Tibial nerve (tissue), 4 donors: ENCODE measurements at places on chromosomes 2 and 18.

DNA sequence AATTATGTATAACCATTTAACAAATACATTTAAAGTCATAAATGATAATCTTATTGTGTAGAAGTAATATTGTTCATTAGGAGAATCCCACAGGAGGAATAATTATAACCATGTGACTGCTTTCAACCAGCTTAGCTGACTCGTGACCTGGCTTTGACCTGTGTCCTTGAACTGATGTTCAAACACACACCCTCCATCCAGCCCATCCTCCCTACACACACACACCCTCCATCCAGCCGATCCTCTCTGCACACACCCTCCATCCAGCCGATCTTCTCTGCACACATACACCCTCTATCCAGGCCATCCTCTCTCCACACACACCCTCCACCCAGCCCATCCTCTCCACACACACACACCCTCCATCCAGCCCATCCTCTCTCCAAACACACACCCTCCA, 83.5 kb downstream of the EIPR1 start:
- no peaks in the 10 kb centered on the region for H3K36me3 ChIP-seq
- DNase-seq: no peak
- H3K4me1 ChIP-seq: no peaks in the 10 kb centered on the region
- H3K27ac ChIP-seq: no peak overlapping the region
- H3K27me3 ChIP-seq: no peaks in the 10 kb centered on the region

DNA sequence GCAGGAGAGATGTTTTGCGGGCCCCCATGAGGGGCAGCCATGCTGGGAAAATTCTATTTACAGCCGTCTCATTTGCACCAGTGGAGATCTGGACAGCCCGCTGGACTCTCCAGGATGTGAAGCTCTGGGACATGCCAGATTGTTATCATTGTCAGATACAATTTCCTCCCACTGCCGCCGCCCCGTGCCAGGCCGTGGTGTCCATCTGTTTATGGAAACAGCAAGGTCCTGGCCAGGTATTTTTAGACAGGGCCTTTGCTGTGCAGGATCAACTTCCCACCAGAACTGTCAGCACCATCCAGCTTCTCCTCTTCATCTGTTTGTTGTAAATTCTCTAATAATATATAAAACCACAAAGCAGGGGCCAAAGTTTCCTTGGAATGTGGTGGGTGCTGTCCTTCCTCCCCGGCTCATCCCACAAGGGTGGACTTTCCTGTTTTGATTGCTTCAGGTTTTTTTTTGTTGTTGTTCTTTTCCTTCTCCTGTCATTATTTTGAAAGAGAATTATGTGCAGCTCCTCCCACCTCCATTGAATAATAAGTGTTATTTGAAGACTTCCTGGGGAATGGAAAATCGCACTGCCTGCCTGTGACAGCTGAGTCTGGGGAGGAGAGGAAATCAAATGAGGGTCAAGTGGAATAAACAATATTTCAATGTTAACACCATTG, 398.1 kb downstream of the TNS1 start:
- no peak overlapping the region for H3K4me3 ChIP-seq
- H3K36me3 ChIP-seq: no peaks in the 10 kb centered on the region
- no peaks in the 10 kb centered on the region for H3K27me3 ChIP-seq
- no peaks in the 10 kb centered on the region for H3K4me1 ChIP-seq
- H3K27ac ChIP-seq: no peak overlapping the region

DNA sequence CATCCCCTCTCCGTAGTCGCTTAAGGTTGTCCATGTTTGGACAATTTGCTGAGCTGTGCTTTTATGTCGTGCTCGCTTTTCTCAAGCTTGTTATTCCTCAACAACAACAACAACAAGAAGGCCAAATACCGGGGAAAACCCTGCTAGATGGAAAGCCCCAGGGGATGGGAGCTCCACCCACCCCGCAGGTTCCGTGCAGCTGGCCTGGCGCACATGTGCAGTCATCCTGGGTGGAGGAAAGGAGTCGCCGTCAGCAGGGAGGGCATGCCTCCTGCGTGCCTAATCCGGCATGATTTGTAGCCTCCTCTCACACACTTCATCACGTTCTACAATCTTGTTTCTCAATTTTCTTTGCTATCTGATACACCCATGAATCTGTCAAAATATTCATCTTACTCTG, 87.4 kb upstream of the SALL3 start:
- H3K27ac ChIP-seq: no peak overlapping the region
- H3K4me3 ChIP-seq: no peak overlapping the region
- no peaks in the 10 kb centered on the region for H3K4me1 ChIP-seq
- H3K27me3 ChIP-seq: no peaks in the 10 kb centered on the region
- no peak for DNase-seq

GRCh38 chr2:202786842-202787241, 84.7 kb downstream of the ICA1L start:
- H3K27me3 ChIP-seq: no peaks in the 10 kb centered on the region
- H3K4me3 ChIP-seq: no peak overlapping the region
- no peak overlapping the region for H3K27ac ChIP-seq
- peaks cover 4% of the 10 kb centered on the region for H3K36me3 ChIP-seq
- no peak for DNase-seq

- no peak for DNase-seq
- H3K4me3 ChIP-seq: no peak overlapping the region
- no peaks in the 10 kb centered on the region for H3K4me1 ChIP-seq
- no peak overlapping the region for H3K27ac ChIP-seq
- H3K27me3 ChIP-seq: no peaks in the 10 kb centered on the region
- no peaks in the 10 kb centered on the region for H3K36me3 ChIP-seq
These were observed 141.8 kb downstream of the GALNT13 start for GRCh38 chr2:154013514-154013913.

DNA sequence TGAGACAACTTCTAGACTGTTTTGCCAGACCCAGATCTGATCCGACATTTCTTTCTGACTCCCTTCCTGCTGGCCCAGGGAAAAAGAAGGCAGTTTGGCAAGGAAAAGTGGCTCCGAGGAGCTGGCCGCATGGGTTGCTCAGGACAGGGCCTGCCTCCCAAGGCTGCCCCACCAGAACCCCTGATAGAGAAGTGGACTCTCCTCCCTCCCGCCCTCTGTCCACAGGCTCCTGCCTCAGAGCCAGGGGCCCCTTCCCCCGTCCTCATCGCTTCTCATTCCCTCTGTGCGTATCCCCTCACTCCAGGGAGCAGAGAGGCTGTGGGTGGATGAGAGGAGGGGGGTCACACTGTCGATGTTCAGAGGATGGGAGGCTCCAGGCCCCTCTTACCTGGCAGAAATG, 110.2 kb downstream of the TNS1 start:
- H3K27ac ChIP-seq: no peak overlapping the region
- DNase-seq: no peak
- H3K4me1 ChIP-seq: peaks cover 2% of the 10 kb centered on the region

- H3K27ac ChIP-seq: no peak overlapping the region
- H3K4me1 ChIP-seq: no peaks in the 10 kb centered on the region
- H3K27me3 ChIP-seq: no peaks in the 10 kb centered on the region
- no peak for DNase-seq
- H3K36me3 ChIP-seq: no peaks in the 10 kb centered on the region
These were observed 66.8 kb downstream of the XDH start for GRCh38 chr2:31347750-31348149.

DNA sequence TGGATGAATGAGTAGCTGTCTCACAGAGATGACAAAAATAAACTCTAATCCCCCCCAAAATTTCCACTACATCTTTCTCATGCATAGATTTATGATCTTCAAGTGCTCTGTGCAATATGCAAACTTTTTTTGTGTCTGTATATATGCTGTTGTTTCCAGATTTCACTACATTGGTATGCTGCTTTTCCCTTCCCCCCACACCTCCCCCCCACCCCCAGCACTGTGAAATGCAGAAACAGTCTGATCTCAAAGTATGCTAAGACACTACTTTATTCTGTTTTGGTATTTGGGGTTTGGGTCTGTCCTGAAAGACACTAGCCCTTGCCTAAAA, 524 bp upstream of the KLHL14 start:
- peaks cover 49% of the 10 kb centered on the region for H3K27me3 ChIP-seq
- H3K4me3 ChIP-seq: no peak overlapping the region
- DNase-seq: no peak
- H3K27ac ChIP-seq: no peak overlapping the region
- peaks cover 16% of the 10 kb centered on the region for H3K4me1 ChIP-seq

- no peak overlapping the region for H3K4me3 ChIP-seq
- H3K4me1 ChIP-seq: peaks cover 6% of the 10 kb centered on the region
- no peak for DNase-seq
- no peaks in the 10 kb centered on the region for H3K36me3 ChIP-seq
- no peaks in the 10 kb centered on the region for H3K27me3 ChIP-seq
These were observed 28.6 kb downstream of the KCMF1 start for GRCh38 chr2:84999553-84999955.

DNA sequence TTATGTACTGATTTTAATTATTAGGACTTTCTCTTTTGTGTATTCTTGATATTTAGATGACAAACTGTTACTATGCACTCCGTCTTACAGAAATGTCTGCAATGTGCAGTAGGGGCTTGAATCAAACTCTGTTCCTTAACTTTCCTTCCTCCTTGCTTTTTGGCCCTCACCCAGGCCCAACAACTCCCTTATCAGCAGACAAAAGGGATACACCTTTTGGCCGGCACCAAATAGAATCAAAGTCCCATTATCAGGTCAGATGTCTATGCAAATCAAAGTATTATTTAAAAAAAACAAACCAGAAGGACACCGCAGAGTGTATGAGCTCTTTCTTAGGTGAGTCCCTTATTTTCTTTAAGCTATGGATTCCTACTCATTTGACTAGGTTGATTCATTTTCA, 116.3 kb upstream of the SERPINE2 start:
- no peak for DNase-seq
- H3K4me3 ChIP-seq: no peak overlapping the region
- no peak overlapping the region for H3K27ac ChIP-seq
- H3K36me3 ChIP-seq: no peaks in the 10 kb centered on the region

DNA sequence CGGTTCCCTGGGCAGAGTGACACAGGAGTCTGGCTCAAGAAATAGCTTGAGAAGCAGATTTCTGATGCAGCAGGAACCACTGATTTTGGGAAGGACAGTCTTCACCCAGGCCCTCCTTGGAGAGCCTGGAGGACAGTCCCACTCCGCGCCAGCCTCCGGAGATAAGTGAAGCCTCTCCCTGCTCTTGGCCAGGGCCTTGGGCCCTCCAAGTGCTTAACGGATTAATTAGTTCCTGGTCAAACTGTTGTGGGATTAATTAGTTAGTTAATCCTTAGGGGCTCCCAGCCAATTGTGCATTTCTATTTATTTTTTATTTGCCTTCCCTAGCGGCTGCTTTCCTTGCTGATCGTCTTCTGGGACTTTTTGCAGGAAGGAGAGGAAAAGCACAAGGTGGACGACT, 19.6 kb downstream of the CPLX4 start:
- no peaks in the 10 kb centered on the region for H3K36me3 ChIP-seq
- no peaks in the 10 kb centered on the region for H3K27me3 ChIP-seq
- no peak overlapping the region for H3K4me3 ChIP-seq

- no peaks in the 10 kb centered on the region for H3K36me3 ChIP-seq
- H3K27me3 ChIP-seq: no peaks in the 10 kb centered on the region
- H3K4me3 ChIP-seq: no peak overlapping the region
- peaks cover 3% of the 10 kb centered on the region for H3K4me1 ChIP-seq
- H3K27ac ChIP-seq: no peak overlapping the region
These were observed 108.5 kb upstream of the SMAD7 start for GRCh38 chr18:49059028-49059834.

- H3K4me1 ChIP-seq: no peaks in the 10 kb centered on the region
- peak overlapping the region; percentile 47 for H3K4me3 ChIP-seq
- DNase-seq: no peak
- H3K27me3 ChIP-seq: no peaks in the 10 kb centered on the region
- H3K36me3 ChIP-seq: no peaks in the 10 kb centered on the region
These were observed 15.6 kb upstream of the PSD4 start for GRCh38 chr2:113157897-113158753.

DNA sequence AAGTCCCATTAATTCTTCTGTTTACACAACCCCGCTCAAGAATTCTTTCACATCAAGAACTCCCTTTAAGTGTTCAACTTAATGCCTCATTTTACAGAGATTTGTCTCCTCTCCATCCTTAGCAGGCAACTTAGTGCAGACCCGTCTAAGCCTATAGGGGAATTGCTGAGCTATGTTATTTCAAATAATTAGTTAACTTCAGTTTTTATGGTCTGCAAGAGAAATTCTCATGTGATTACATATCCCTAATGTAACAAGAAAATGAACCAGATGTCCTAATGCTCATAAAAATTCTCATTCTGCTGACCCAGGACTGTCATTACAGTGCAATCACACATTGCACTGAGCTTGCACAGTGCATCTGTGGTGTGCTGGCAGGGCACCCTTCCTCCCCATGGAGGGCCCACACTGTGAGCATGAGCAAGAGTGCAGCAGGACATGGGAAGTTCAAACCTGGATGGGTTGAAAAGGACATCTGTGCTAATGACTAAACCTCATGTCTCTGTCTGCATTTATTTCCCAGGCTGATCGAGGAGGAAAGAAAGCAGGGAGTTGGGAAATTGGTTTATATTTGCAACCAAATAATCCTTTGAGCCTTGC, 97.1 kb downstream of the COL5A2 start:
- H3K4me1 ChIP-seq: peaks cover 3% of the 10 kb centered on the region
- H3K36me3 ChIP-seq: no peaks in the 10 kb centered on the region
- H3K27me3 ChIP-seq: no peaks in the 10 kb centered on the region
- no peak overlapping the region for H3K4me3 ChIP-seq
- no peak for DNase-seq

DNA sequence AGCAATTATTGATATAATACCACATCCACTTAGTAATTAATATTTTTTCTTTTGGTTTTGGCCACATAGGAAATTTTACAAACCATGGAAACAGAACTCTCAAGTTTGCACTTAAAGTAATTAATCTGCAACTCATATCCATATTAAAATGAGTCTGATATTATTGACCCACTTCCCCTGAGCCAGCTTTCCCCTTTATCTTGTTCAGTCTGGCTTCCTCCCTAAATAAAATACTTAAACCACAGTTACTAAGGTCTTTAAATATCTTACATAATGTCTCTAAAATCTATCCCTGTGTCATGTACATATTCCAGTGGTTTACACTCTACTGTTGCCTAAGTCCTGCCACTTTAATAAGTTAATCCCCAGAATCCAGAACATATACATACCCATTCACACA, 564.9 kb upstream of the FSHR start:
- DNase-seq: no peak
- no peak overlapping the region for H3K4me3 ChIP-seq
- no peaks in the 10 kb centered on the region for H3K36me3 ChIP-seq
- H3K4me1 ChIP-seq: no peaks in the 10 kb centered on the region

DNA sequence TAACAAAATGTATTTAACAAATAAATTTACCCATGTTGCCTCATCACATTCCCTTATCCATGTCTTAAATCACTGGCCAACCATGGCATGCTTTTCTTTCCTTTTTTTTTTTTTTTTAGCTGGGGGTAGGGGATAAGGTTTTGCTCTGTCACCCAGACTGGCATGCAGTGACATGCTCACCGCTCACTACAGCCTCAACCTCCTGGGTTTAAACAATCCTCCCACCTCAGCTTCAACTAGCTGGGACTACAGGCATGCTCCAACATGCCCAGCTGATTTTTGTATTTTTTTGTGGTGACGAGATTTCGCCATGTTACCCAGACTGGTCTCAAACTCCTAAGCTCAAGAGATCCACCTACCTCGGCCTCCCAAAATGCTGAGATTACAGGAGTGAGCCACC, 266.4 kb downstream of the THSD7B start:
- no peaks in the 10 kb centered on the region for H3K36me3 ChIP-seq
- no peaks in the 10 kb centered on the region for H3K27me3 ChIP-seq
- H3K4me3 ChIP-seq: no peak overlapping the region
- no peak for DNase-seq
